Small intestine (tissue), 16 donors: ENCODE measurements at places on chromosomes 3 and 15. TPM values are rescaled to one million over a fixed set of nuclear protein-coding genes. Genes with fewer than 3 reads are reported as not detected.
A peak's percentile ranks its signal among the peaks of the same experiment; 100 is the strongest.

- DNase-seq = peak; percentile 92
These were observed 6.5 kb upstream of the TNK2 start for GRCh38 chr3:195914648-195915473.

DNA sequence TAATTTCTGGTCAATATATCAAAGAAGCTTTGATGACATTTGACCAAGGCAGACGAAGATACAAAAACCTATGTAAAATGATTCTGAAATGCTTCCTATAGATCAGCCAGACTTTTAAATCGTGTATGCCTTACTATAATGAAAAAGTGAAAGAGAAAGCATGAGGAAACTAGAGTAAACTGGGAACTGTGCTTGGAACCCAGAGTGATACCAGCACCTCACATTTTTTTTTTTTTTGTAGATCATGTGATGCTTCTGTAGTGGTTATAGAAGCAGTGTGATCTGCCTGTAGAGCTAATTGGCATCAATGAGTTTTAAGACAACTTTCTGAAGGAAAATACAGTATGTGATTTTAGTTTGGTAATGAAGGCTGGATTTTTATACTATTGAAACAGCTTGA is 150.7 kb downstream of the NLGN1 start:
- no peak for DNase-seq

CCDC80 gene
- polyA plus RNA-seq = 7.4 TPM

ALS2CL gene
- polyA plus RNA-seq = 11.8 TPM

KBTBD12 gene
- 0.30 TPM for polyA plus RNA-seq

PARP6 gene
- 65.4 TPM for polyA plus RNA-seq
